ENCODE measurements at places on chromosomes 12 and 14.

DNA sequence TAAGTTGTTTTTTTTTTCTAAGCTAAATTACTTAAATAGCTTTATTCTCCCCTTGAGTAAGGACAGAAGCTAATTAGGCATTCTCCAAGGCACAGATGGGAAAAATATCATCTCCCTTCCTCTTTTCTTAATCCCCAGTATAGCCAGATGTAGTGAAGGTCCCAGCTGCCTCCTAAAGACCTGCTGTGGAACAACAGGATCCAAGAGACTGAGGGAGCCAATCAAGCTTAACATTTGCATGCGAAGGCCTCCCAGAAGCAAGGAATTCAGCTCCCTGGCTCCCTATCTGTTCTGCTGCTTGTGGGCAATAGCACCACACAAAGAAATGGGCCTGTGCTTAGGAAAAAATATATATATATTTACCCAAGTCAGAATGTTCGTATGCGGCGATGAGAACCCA is 255.2 kb downstream of the SYT1 start:
- no peak for DNase-seq

DNA sequence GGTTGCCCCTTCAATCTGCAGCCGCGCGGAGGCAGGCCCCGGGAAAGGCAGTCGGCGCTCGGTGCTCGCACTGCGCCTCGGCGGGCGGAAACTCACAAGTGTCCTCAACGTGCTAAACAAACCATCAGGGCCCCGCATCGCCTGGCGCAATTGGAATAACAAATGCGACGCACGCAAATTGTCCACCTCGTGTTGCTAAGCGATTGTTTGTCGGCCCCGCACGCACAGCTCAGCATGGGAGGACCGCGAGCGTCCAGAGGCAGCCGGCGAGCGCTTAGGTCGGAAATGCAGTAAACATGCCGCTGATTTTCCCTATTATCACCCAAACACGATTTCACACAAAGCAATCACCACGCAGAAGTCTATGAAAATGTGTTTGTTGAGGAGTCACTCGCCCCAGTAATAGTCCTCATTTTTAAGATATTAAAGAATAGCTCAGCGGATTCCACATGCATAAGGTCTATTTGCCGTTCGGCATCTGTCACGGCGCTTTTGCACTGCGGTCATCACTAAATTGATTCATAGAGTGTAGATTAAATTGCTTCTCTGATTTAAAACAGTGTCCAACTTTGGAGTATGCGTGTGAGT is 3.2 kb upstream of the GSC start:
- DNase-seq: no peak

GRCh38 chr14:52310541-52310940 is 3.6 kb upstream of the PTGER2 start:
- no peak for DNase-seq

- DNase-seq: no peak
Measured at GRCh38 chr12:15322164-15323061, at the start of gene PTPRO. Gene PTPRO, plus strand, starts transcription at chr12:15322508.

DNA sequence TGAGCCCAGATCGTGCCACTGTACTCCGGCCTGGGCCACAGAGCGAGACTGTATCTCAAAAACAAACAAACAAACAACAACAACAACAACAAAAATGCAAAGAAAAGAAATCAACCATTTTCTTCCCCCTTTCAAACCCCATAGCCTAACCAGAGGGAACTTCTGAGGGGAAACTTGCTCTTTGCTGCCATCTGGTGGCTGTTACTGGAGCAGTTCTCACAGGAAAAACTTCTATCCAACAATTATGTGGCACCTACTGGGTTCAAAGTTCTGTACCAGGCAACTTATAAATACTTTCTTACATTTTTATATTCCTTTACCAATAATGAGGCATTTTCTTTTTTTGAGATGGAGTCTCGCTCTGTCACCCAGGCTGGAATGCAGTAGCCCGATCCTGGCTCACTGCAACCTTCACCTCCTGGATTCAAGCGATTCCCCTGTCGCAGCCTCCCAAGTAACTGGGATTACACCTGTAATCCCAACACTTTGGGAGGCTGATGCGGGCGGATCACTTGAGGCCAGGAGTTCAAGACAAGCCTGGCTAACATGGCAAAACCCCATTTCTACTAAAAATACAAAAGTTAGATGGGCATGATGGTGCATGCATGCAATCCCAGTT is 50.9 kb upstream of the BICDL1 start:
- peak; percentile 45 for DNase-seq

DNA sequence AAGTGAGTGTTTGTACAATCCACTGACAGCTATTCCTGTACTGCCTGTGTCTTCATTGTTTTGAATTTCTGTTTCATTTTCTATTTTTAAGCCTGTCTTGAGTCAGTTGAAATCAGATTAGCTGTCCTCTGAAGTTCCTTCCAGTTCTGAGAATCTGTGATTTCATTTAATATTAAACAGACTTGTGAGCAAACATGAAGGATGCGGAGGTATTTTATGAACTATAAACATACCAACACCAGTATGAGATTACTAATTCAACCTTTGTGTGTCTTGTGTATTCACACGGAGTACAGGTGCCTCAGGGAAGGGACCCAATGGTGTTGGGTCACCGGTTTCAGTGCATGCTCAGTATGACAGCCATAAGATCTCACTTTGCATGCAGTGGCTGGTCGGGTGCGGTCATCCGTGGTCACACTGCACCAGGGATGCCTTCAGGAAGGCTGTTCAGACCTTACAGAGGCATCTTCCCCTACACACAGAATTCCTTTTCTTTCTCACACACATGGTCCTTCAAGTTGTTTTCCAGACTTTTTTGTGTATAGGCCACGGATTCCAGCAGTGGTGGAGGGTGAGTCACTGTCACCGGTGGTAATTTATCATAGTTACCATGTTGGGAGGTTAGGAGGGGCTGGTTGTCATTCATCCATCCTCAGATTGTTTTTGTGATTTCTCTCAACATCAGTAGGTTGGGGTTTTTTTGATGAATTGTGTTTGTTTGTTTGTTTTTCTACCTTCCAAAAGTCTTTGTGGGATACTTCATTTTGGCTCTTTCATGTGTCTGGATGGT is 103.0 kb upstream of the SFSWAP start:
- DNase-seq: no peak

GRCh38 chr12:29150462-29150861 is 1.4 kb downstream of the FAR2 start:
- DNase-seq: no peak

GRCh38 chr14:55301437-55302121 is 30.4 kb downstream of the FBXO34 start:
- DNase-seq: no peak
